Tibial artery (tissue), 4 donors: ENCODE measurements at places on chromosomes 12 and 14.

DNA sequence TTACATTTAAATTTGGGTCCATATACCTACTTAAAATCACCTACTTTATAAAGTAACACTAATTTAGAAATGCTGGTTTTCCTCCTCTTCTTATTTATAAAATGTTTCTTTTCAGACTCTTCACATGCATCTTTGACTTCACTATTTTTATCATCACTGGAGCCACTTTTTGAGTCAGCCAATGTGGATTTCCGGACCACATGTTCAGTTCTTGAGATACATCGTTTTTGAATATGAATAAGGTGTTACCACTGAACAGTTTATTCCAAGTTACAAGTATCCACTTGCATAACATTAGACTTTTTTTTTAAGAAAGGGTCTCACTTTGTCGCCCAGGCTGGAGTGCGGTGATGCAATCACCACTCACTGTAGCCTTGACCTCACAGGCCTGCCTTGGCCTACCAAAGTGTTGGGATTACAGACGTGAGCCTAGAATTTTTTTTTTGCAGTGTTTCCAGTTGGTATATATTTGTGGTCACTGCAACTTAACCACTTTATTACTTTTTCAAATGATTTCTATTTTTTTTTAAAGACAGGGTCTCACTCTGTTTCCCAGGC, 5.7 kb downstream of the FNTB start:
- DNase-seq, result no peak

DNA sequence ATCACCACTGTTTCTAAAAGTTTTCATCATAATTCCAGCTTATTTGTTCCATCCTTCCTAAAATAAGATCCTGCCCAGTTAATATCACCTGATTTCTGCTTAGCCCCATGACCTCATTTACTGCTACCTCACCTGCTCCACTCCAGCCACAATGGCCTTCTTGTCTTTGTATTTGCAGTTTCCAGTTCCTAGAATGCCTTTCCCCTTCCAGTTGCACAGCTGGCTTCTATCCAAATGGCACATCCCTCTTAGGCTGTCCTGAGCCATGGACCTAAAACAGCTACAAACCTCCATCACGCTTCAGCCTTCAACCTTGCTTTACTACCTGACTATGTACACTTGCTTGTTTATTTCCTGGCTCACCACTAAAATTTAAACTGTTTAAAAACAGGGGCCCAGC, 6.5 kb upstream of the LGMN start:
- DNase-seq, result no peak

GRCh38 chr12:2752676-2753371, 41.9 kb upstream of the FKBP4 start:
- DNase-seq, result peak; percentile 81

DNA sequence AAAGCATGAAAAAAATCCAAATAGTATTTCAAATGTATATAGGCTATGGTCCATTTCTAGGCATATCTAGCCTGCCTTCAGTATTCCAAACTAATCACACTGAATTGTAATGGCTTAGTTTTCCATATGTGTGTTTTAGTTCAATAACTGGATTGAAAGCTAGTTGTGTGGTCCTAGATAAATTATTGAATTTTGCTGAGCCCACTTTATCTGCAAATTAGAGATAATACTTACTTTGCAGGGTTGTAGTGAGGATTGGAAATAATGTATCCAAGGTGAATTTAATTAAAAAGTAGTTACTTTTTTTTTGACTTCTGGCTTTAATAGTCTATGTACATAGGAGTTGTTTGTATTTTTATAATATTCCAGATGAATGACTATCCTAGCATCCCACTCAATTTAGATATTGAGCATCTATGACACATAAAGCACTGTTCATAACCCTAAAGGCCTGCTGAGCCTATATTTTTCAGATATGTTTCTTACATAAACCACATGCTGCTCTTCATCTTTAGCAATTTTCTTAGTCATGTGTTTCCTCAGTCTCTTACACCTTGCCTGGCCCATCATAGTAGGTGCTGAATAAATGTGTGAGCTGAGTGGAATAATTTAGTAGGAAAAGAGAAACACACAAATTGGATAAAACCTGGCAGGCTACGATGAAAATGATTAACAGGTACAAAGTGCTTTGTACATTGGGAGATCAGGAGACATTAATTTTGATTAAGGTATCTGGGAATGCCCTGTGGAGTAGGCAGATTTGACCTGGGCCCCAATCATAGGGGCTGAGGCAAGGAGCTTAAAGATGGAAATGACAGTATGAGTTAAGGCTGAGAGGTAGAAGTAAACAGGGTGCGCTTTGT, 1.1 kb upstream of the ATP23 start:
- no peak for DNase-seq

DNA sequence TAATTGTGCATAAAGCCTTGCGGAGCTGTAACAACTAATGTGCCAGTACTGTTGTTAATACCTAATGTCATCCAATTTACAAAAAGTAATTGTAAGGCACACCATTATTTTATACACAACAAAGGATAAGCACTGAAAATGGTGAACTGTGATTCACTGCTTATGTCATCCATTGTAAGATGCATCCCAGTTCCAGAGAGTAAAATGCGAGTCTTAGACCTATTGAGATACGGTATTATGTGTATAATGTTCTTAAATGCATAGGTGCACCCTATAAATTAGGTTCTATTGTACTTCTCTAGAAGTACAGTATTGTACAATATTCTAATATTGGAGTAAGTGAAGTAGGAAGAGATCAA, 406 bp downstream of the PARP2 start:
- DNase-seq, result no peak

DNA sequence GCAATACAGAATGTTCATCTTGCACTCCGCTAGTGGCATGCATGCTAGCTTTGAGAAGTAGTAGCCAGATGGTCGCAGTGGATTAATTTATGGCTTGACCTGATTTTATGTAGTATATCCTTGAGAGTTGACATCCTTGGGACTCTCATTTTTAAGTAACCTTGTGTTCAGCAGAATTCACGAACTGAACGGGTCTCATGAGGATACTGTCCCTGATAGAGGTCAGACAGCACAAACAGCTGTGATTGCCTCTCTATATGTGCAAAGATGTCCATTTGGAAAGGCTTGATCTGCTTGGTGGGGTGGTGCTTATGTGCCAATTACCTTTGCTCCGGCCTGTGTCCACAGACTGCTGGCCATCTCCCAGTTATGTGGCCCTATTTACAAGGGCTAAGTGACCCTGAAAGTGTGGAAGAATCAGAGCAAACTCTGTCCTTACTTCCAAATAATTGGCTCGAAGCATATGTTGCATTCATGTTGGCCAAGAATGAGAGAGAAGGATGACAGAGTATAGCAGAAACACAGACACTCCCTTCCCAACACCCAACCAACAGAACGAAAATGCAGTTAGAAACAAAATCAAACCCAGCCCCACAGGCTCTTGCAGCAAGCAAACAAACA, 167.1 kb downstream of the CRADD start:
- no peak for DNase-seq

GRCh38 chr12:117063162-117063911, 35.9 kb downstream of the TESC start:
- peak; percentile 30 for DNase-seq

- DNase-seq, result no peak
These were observed 1278.7 kb upstream of the USP15 start for GRCh38 chr12:60981473-60981872.

GRCh38 chr12:12903642-12904609, 12.6 kb downstream of the GPRC5A start:
- DNase-seq, result peak; percentile 27

DNA sequence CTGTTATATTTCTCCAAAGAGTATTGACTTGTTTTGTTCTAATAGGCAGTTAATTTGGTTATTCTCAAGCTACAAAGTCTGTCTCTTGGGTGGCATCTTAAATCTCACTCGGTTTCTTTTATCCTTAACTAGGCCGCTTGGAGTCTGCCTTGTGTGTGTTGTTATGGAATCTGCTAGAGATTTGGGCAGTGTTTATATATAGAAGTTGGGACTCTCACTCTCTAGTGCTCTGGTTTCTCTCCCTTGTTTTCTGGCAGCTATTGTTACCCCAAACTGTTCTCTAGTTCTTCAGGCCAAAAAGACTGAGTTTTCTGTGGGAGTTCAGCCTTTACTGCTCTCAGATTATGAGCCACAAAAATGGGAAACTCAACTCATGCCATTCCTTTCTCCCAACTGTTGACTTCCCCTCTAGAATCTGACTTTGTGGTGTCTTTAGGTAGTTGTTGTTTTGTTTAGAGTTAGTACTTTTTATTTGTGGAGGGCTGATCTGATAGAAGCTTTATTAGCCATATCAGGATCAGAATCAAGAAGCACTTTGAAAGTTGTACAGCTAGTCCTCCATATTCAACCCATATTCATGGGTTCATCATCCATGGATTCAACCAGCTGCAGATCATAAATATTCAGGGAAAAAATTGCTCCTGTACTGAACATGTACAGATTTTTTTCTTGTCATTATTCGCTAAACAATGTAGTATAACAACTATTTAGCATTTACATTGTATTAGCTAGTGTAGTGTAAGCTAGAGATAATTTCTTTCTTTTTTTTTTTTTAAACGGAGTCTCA, 11.2 kb downstream of the PSMA6 start:
- no peak for DNase-seq

- DNase-seq, result no peak
These were observed 17.1 kb downstream of the TESPA1 start for GRCh38 chr12:54967461-54967860.

GRCh38 chr12:77319166-77319565, 253.8 kb upstream of the E2F7 start:
- no peak for DNase-seq

GRCh38 chr12:24820872-24821271, 128.0 kb downstream of the BCAT1 start:
- DNase-seq, result peak; percentile 72

DNA sequence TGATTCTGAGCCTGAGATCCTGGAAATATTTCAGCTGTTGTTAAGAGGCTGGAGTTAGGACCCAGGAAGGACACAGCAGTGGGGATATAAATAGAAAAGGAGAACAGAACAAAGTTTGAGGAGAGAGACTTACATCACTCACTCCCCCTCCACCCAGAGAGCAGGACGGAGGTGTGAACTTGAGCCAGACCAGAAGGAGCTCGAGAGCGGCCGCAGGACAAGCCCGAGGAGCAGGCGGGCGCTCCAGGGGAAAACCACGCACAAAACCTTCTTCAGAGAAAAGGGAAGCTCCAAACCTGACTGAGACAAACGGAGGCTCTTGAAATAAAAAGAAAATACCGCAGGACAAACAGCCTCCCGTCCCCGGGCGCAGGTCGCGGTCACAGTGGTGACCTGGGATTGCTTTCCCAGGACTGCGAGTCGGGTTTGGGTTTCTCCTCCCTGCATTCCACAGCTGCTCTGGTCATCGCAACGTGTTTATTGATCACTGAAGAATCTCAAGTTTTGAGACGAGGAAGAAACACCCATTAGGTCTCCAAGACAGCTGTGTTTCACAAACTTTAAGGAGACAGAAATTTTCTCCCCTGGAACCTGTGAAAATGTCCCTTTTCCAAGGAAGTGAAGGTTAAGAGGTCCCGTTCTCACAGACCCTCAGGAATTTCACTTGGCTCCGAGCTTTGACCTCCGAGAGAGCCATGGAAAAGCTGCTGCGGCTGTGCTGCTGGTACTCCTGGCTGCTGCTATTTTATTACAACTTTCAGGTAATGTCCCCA, at the start of gene ADGRD1:
Gene ADGRD1 (plus strand): TSS at position 137 of the 773 bp plus-strand sequence. CDS start 559 bp downstream, at position 696.
- peak; percentile 81 for DNase-seq

GRCh38 chr12:12803186-12803585, 10.0 kb upstream of the DDX47 start:
- peak; percentile 76 for DNase-seq

DNA sequence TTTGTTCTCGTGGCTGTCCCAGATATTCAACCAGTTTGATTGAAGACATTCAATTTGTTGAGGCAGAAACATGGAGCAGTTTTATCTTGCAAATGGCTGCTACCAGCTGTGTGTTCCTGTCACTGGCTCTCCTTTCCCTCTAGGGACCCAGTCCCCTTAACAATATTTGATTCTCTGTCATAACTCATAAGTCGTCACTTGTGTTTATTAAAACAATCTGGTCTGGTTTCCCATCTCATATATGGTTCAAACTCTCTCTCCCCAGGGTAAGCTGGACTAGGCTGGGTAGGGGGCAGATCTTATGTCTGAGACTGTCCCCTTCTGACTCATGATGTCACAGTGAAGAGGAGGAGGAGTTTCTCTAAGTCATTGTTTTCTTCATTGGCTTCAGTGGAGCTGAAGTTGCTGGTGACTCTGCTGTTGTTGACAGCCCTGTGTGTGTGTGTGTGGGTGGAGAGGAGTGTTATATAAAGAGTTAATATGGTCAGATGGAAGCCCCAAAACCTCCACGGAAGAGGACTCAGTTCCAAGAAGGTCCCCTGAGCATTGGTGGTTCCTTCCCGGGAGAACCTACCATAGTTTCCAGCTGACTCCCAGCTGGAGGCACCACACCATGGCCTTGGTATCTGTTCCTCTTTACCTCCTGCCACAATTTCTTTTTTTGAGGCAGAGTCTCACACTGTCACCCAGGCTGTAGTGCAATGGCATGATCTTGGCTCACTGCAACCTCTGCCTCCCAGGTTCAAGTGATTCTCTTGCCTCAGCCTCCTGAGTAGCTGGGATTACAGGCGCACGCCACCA, 16.1 kb upstream of the GNG2 start:
- no peak for DNase-seq

GRCh38 chr12:44381341-44381740, 494.8 kb downstream of the NELL2 start:
- DNase-seq, result no peak

GRCh38 chr14:56107615-56108014, 10.6 kb upstream of the PELI2 start:
- no peak for DNase-seq

- DNase-seq, result no peak
These were observed 267.0 kb downstream of the DACT1 start for GRCh38 chr14:58904776-58905175.

- peak; percentile 62 for DNase-seq
These were observed 314.9 kb downstream of the TMEM121 start for GRCh38 chr14:105841022-105842009.

GRCh38 chr12:26825459-26826016, 7.5 kb downstream of the ITPR2 start:
- DNase-seq, result no peak

GRCh38 chr14:90428676-90429075, 31.8 kb downstream of the CALM1 start:
- no peak for DNase-seq

- no peak for DNase-seq
These were observed 140.0 kb downstream of the MON2 start for GRCh38 chr12:62606654-62607053.

DNA sequence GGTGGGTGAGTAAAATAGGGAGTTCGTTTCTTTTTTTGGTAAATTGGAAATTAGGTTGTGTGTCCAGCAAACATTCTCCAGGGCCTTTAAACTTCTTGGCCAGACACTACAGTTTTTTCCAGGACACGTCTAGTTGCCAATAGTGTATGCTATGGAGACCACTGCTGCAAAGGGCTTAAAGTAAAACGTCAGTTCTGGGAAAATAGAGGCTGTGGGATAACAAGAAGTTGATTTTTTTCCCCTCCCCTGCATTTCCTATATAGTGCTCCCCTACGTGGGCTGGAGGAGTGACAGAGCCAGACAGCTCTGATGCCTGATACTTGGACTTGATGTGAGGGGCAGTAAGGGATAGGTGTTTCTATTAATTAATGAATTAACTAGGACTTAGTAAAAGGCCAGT, 2.4 kb downstream of the ACVR1B start:
- no peak for DNase-seq
